ENCODE measurements at places on chromosomes 5 and 9.

DNA sequence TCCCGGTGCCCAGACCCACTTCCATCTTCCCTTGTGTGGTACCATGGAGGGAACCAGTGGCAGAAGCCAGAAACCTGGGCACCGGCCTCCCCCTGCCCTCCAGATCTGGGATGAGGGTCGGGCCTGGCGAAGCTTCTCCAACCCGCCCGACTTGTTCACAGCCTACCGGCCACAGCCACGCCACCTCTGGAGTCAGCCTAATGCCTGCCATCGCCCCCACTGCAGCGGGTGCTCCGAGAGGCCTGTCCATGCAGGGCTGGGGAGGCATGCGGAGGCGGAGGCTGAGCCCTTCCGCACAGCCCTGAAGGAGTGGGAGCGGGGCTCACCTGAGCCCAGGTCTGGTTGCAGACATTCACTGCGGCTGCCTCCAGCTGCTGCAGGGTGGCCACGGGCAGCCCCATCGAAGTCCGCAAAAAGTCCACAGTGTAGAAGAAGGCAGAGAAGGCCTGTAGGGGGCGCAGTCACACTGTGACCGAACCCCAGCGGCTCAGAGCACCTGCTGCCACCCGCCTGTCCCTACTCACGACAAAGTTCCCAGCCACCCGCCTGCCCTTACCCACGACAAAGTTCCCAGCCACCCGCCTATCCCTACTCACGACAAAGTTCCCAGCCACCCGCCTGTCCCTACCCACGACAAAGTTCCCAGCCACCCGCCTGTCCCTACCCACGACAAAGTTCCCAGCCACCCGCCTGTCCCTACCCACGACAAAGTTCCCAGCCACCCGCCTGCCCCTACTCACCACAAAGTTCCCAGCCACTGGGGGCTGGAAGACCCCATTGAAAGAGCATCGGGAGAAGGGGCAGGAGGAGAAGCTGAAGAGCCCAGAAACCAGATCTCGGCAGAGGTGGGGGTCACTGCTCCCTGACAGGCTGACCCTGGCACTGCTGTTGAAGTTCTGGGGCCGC lies 3.8 kb upstream of the NPDC1 start:
- DNase-seq = no peak

GRCh38 chr5:172410662-172411483 lies 43.5 kb downstream of the SH3PXD2B start:
- no peak for DNase-seq

- no peak for DNase-seq
Measured at GRCh38 chr9:134597957-134598883, 43.4 kb upstream of the COL5A1 start.

- no peak for DNase-seq
Measured at GRCh38 chr5:80507663-80508062, 19.8 kb downstream of the FAM151B start.

DNA sequence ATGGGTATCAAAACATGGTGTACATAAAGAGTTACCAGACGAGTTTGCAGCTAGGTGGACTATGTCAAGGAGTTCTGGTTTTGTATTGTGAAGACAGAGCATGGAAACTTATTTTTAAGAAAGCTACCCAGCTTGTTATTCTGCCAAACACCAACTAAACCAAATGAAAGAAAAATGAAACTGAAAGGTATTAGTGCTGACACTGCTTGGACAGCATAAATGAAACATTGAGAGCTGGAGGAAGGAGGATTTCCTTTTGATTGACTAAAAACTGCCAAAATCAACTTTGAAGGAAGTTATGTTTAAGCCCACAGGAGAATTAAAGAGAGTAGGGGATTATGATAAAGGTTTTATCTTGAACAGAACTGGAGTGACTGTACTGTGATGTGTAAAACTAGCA lies 766.2 kb downstream of the PTPRD start:
- DNase-seq = no peak

GRCh38 chr9:106621313-106622163 lies 241.4 kb upstream of the ZNF462 start:
- no peak for DNase-seq

DNA sequence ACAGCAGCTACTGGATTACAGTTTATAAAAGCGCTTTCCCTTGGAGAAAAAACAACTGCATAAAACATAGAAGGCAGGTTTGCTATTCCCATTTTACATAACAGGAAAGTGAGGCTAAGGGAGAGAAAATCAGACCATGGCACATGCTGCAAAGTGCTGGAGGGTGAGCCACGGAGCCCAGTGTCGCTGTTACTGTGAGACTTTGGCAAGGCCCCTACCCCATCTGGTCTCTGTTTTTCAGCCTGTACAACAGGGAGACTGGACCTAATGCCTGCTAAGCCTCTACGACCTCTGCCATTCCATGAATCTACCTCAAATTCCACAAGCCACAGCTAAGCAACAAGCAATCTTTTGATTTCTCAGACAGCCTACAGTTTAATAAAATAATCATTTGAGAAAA lies 139.2 kb downstream of the GABBR2 start:
- DNase-seq = no peak

GRCh38 chr9:137350696-137351584 lies 48.9 kb upstream of the NRARP start:
- DNase-seq = no peak

DNA sequence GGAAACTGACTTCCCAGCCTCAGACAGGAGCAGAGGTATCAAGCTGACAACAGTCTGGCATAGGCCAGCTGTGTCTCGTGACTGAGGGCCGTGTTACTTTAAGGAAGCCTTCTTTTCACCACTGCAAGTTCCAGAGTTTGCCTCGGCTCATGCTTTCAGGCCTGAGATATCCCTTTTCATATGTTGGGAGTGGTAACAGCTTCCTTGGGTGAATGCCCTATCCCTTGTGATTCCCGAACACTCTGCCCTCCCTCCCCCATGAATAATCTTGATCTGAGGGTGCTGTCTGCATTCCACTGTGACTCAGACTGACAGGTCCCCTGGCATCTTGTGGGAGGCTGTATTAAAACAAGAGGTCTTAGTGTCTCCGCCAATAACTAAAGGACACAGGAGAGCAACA lies 49.7 kb upstream of the ARL15 start:
- no peak for DNase-seq

DNA sequence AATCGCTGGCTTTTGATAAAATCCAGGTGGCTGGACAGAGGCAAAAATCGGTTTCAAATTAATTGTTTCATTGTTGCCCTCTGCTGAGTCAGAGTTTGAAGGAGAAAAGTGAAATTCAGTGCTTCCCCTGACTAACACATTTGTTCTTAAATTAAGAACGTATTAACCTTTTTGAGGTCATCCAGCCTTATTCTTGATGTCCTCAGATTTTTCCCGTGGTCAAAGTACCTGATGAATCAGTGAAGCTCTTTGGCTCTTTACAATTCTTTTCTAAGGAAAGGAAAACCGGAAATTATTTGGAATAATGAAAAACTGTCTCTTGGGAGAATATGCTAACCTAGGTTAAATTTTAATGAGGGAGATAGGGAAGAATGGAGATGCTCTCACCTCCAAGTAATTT lies 21.6 kb downstream of the OSMR start:
- no peak for DNase-seq

DNA sequence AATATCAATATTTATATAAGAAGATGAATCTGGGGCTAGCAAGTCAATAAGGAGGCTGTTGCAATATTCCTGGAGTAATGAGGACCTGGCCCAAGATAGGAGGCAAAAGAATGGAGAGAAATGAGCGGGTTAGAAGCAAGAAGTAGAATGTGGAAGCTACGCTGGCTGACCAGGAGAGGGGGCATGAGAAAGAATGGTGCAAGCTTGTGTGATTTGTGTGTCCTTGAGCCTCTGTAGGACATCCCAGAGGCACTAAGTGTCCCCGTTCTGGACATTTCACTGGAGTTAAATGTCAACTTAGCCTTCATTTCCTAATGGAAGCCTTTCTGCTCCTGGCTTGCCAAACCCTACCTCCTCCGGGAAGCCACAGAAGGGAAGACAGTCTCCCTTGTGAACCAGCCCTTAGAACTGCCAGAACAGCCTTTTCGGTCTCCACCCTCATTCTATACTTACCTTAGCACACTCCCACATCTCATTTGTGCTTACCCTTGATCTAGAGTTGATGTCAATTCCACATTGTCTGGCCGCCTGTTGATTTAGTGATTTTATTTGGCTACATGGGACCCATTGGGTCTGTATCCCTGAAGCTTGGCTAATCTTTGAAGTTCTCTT lies 6.7 kb upstream of the PDE6A start:
- no peak for DNase-seq

GRCh38 chr9:93288891-93289883 lies 105.2 kb downstream of the WNK2 start:
- DNase-seq = no peak

GRCh38 chr5:178206166-178207101 lies 2.1 kb downstream of the HNRNPAB start:
- DNase-seq = no peak

DNA sequence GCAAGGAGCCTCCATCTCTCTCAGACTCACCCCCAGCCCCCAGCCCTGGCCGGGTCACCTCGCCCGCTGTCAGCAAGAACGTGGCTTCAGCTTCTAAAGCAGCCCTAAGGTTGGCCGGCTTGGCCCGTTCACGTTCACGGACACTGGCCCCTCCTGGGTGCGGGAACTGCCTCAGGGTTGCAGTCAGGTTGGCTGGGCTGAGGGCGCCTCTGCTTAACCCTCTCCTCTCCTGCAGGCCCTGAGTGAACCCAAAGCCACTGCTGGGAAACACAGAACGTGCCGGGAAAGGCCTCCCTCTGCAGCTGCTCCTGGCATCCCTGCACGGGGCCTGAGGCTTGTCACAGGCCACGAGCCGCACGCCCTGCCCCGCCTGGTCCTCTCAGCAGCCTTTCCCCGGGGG lies 40.1 kb upstream of the UBAC1 start:
- DNase-seq = no peak

DNA sequence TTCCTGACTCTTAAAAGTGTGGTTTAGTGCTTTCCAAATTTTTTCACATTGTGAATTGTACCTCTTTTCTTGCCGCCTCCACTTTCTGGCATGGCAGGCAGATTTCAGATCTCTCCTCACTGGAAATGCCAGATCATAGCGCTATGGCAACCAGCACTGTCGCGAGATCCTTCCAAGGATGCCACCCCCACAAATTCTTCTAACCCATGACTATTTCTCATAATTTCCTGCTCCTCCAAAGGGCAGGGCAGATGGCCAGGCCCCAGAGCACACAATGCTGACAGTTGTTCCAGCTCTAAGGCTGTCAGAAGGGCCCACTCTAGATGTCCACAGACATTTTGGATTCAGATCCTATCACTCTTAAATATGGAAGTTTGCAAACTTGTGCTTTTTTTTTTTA lies 446.2 kb upstream of the RIOK2 start:
- DNase-seq = no peak

DNA sequence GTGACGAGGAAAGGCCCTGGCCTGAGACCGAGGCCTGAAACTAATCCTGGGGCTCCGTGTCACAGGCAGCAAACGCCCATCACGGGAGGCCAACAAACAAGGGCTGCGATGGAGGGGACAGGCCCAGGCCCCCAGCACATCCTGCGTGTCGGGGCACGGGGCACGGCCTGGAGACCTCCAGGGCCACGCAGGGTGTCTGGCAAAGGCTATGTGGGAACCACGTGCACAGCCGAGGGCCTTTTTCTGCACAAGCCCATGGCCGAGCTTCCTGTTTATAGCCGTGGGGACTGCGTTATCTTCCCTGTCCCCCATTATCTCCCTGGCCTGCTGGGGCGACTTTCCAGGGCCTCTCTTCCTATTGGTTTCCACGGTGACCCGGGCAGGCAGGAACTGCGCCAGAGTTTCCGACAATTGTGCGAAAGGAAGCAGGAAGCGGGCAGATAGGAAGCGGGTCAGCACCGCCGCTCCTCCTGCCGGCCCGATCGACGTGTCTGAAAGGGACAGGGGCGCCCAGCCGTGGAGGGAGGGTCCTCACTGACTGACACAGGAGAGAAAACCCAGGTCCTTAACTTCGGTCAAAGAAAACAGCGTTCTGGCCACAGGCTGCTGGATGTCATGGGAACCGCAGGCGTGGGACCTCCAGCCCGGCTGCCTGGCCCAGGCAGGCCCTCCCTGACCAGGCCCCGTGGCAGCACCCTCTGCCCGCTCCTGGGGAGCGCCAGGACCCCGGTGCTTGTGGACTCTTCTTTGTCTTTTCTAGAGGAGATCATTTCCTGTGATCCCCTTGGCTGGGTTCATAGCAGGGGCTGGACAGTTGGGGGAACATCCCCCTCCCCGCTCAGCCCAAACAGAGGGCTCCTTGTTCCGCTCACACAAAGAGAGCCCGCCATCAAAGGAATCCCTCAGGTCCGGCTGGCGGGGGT lies 29.1 kb upstream of the SEC16A start:
- DNase-seq = no peak

- DNase-seq = no peak
Measured at GRCh38 chr5:137350791-137351190, 148.3 kb downstream of the SPOCK1 start.

- DNase-seq = no peak
Measured at GRCh38 chr9:112789473-112789872, 38.9 kb downstream of the SNX30 start.

DNA sequence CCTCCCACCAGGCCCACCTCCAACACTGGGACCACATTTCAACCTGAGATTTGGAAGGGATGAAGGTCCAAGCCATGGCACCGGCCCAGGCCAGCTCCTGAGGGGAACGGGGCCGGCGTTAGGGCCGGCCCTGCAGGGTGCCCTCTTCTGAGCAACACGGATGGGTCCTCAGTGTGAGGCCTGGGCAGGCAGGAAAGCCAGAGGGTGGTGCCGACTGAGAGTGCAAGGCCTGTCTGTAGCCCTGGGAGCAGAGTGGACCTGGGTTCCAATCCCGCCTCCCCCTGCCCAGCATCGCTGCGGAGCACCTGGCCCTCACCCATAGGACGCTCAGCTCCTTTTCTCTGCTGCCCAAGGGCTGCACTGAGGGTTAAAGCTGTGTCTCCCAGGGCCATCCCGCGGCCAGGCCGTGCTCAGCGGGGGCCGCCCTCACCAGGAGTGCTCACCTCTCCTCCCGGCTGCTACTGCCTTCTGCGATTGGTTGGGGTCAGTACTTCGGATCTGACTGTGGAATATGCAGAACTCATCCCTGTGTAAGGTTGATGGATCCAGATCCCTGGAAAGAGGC lies 44.1 kb upstream of the FCN2 start:
- no peak for DNase-seq

DNA sequence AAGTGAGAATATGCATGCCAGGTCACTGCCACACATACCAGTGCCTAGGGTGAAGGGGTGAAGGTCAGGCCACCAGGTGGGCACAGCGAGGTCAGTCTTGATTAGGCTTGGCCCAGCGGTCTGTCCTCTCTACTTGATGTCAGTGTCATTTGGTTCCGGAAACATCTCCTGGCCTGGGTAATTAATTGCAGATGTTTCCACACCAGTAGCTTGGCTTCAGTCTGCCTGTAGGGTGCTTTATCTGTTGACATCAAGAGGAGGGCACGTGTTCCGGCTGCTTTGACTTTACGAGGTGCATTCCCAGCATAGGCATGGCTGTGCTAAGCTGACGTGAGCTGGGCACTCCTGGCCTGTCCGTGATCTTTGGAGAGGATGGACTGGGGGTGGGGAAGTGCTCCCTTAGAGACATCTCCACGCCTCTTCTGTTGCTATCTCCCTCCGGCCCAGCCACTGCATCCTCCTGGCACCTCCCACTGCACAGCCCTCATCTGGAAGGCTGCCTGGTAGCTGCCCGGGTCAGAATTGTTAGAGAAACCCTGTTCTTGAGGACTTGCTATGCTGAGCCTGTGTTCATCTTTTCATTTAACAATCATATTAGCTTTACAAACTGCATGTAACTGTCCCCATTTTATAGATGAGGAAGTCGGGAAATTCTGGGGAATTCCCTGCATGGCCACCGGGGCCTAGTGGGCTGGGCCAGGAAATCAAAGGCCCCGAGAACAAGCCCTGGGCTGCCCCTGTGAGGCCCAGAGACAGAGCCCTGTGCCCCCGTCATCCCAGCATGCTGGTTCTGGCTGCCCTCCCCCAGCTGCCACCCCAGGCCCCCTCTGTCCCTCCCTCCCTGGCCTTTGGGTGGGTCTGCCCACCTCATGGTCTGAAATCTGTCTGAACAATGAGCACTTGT lies 29.1 kb downstream of the JADE2 start:
- peak; percentile 39 for DNase-seq

Measured in stimulated activated CD4-positive, alpha-beta T cell treated with anti-CD3 and anti-CD28 coated beads, Interleukin-12 subunit alpha, Interleukin-12 subunit beta, amount 100 ng/mL, for 24 hours (primary cell).